M059J (cell line): ENCODE measurements at places on chromosomes 11 and 22.
A peak's percentile ranks its signal among the peaks of the same experiment; 100 is the strongest.

DNA sequence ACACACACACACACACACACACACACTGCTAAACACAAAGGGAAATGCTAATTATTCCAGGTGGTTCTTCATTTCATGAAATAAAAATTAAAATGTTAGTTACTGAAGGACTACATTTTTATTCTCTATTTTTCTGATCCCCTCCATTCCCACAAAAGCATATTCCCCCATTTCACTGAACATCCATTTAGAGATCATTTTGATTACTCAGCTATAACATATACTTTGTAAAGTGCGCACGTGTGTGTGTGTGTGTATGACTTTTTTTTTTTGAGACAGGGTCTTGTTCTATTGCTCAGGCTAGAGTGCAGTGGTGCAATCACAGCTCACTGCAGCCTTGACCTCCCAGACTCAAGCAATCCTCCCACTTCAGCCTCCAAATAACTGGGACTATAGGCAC lies 42.6 kb downstream of the SLC35F2 start:
- no peak for DNase-seq

- peak; percentile 60 for DNase-seq
These were observed 13.2 kb downstream of the OOSP3 start for GRCh38 chr11:59891781-59892181.

DNA sequence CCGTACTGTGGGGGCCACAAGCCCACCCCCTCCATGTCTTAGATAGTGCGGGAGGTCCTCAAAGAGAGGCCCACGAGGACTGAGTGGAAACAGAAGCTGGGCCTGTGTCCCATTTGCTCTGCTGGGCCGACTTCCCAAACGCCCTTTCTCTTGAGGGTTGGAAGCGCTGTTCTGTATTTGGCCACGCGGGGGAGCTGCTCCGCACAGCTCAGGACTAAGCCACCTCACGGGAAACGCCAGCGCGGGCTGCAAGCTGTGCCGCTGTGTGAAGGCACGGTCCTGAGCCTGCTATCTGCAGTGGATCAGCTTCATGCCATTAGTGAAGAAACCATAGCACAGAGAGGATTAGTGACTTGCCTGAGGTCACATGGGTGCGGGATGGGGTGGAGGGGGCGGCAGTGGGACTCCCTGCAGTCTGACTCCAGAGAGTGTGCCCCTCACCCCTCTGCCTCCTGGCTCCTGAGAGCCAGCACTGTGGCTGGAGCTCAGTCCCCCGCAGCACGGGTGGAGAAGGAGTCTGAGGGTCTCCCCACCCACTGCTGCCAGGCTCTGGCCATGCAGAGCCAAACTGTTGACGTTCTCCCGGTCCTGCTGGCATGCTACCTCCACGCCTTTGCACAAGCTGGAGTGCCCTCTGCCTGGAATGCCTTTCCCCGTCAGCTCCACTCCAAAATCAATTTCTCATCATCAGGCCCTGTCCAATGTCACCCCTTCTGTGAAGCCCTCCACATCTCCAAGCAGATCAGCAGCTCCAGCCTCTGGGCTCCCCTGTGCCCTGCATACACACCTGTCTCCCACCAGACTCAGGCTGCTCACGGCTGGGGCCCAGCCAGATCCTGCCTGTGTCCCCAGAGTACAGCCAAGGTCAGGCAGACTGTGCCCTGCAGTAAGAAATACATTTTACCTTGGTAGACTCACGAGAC lies 51.5 kb upstream of the LRRC32 start:
- peak; percentile 78 for DNase-seq

GRCh38 chr11:68962527-68963250 lies 18.1 kb downstream of the MRGPRD start:
- DNase-seq: peak; percentile 23

DNA sequence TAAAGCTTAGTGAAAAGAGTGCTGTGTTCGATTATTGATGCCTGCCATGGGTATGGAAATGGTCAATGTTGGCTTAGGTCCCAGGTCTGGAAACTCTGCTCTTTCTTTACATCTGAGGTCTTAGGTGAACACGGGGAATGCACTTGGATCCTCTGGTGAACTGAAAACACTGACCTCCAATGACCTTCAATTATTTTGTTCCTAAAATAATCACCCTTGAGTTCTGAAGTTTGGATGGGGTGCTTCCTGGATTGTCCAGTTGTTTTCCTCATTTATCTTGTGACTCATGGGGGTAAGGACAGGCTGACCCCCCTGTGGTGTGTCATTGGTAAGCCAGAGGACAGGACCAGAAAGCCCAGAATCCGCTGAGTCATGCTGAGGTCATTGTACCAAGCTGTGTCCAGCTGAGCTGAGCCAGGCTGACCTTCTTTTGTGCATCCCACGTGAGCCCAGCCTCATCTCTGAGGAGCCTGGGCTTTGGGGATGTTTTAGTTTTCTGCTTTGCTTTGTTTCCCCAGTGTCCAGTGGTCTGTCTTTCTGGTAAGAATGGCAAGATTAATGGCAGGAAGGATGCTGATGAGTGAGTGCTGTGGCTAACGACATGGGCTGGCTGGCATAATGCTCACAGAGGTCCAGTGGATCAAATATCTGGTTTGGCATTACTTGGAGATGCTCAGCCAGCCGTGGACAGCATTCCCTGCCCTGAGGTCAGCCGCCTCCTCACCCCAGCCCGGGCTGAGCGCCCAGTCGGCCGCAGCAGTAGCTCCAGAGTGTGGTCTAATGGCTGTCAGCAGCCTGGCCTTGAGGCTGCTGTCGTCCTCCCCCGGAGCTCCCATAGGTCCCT lies 35.6 kb downstream of the AMPD3 start:
- DNase-seq: peak; percentile 100

DNA sequence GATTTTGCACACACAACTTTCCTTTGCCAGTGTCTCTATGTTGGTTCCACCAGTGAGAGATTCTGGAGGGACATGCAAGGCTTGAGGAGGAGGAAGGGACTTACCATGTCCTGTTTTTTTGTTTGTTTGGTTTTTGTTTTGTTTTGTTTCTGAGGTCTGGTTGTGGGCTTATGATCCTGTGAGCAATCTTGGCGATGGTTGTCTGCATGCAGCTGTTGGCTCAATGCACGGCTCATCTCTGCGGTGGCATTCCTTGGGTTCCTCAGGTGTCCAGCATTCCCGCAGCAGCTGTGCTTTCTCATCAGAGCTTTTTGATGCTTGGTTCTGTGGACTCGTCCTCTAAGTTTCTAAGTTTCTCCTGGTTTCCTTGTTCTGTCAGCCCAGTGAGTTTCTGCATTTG lies 4.8 kb upstream of the NNMT start:
- DNase-seq: peak; percentile 83

GRCh38 chr11:104148706-104149105 lies 15.2 kb downstream of the PDGFD start:
- no peak for DNase-seq

DNA sequence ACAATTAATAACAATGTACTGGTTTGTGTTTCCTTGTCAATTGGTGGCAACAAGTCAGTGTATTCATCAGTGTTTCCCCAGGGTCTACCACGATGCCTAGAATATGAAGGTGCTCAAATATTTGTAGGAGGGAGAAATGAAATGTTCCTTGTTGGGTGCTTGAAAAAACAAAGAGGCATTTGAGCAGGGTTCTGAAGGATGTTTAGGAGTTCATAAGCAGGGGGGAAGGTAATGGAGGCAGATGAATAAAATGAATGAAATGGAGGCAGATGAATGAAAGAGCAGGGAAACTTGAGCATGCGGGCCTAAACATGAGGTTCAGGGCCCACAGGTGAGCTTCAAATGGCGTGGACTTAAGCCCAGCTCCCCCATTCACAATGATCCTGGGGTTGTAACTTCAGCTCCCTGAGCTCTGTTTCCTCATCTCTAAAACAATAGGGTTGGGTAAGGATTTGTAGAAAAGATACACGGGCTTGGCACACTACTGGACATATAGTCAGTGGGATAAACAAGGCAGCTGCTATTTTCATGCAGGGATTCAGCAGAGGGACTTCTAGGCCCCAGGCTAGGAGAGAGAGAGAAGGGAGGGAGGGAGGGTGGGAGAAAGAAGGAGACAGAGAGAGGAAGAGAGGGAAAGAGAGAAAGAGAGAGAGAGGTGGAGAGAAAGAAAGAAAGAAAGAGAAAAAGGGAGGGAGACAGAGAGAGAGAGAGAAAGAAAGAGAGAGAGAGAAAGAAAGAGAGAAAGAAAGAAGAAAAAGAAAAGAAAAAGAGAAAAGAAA lies 73.7 kb downstream of the MN1 start:
- DNase-seq: no peak

- no peak for DNase-seq
These were observed 11.4 kb downstream of the GNB1L start for GRCh38 chr22:19843107-19843856.
